Caco-2 (cell line): ENCODE measurements at places on chromosomes 11 and 22.

- no peak for DNase-seq
These were observed 51.4 kb upstream of the DBX1 start for GRCh38 chr11:20211691-20212090.

GRCh38 chr11:85423316-85423715 lies 203.8 kb downstream of the DLG2 start:
- no peak for DNase-seq

DNA sequence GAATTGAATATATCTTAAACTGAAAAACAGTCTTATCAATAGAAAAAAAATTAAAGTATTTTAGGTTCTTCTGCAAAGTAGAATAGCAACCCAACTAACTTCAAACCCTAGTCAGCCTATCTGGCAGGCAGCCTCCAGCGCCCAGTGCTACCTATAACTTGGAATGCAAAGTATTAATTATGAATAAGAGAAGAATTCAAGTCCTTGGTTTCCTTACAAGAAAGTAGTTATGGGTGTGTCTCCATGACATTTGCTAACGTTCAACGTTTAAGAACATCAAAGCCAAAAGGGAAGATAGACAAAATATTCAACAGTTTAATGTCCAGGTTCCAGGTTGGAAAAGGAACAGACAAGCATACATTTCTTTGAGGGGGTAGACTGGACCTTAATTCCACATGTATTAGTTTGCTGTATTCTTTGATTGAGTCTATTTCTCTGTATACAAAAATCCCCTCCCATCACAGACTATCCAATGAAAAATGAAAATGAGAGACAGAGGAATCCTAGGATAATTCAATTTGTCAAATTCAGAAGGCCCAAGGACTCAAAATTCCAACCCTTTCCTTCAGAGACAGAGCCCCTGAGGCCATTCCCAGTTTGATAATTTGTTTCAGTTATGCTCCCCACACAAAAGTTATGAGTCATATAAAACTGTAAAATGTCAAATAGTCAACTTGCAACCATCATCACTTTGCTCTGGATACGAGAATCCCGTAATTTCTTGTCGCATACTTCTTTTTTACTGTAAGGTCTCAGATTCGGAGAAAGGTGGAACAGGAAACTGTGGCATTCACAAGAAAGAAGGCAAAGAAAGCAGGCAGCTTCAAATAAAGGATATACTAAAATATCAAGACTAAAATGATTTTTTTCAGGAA lies 83.7 kb upstream of the CHRM4 start:
- no peak for DNase-seq

DNA sequence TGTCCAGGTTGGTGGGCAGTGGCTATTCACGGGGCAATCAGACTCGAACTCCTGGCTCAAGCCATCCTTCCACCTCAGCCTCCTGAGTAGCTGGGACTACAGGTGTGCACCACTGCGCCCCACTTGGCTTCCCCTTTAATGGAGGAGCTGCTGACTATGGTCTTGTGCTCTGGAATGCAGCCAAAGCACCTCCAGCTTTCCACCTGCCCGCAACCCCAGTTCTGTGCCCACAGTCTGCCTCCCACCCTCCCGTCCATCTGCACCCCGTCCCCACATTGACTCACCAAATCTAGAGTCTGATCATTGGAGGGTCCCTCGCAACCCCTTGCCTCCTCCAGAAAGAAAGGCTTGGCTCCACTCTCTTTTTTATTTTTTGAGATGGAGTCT lies 41.0 kb downstream of the KCNJ4 start:
- no peak for DNase-seq

GRCh38 chr11:12478743-12479142 lies 101.4 kb downstream of the PARVA start:
- no peak for DNase-seq

DNA sequence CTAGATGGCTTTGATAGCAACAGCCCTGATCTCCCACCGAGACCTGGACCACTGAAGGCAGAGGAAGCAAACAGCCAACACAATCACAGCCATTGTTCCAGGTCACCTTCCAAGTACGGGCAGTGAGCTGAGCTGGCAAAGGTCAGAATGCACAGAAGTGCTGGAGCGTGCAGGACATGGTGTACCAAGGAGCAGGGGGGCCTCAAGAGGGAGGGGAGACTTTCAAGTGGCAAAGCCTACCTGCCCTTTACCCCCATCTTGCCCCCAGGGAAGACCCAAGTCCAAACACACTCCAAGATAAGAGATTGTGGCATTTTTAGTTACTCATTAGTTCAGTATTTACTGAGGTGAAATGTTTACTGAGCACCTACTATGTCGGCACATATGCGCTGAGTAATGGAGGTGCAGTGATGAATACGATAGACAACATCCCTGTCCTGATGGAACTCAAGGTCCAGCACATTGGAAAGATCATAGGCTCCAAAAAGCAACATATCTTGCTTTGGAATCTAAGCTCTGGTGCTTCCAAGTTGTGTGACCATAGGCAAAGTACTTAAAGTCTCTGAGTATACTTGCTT lies 26.0 kb upstream of the TTC12 start:
- peak; percentile 83 for DNase-seq
